Nephron progenitor cell (in vitro differentiated cells): ENCODE measurements at places on chromosomes 12 and 14.

DNA sequence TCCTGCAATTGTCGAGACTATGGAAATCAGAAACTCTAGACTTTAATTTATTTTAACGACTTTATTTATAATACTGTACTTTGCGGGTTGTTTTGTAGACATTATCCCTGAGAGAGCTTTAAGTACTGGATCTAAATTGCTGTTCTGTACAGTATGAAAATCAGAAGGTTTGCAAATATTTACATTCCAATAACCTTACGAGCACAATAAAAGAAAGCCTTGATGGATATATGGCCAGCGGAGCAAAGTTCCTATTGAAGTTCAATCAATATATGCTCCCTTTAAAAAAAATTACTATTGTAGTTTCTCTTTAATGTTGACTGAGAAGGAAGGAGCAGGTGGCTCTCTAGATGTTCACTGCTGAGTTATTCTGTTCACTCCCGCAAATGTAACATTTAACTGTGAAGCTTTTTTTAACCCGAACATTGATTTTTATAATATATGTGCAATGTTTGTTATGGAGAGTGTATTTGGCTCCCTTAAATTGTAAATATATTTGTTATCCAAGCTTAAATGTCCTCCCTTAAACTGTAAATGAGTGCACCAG, 235.3 kb downstream of the PLCZ1 start:
- DNase-seq = no peak

DNA sequence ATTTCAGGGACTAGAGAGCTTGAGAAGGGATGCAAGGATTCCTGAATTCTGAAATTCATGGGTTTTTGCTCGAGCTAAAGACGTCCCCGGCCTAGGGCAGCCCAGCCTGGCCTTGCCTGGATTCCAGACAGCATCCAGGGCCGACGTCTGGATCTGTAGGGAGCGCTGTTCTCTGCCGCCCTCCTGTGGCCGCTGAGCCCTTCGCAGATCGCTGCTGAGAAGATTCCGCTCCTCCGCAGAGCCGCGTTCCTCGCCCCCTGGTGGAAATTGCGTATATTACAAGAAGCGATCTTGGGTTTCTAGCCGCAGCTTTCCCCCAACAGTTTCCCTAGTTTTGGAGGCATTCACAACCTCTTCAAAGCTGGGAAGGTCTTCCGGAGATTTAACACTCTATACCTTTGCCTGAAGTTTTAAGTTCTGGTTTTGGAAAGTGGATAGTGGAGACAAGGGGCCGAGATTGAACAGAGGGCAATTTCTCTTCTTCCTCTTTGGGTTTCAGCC, 5.1 kb downstream of the CISTR start:
- peak; percentile 97 for DNase-seq

GRCh38 chr12:132317233-132317938, 12.0 kb downstream of the GALNT9 start:
- no peak for DNase-seq

DNA sequence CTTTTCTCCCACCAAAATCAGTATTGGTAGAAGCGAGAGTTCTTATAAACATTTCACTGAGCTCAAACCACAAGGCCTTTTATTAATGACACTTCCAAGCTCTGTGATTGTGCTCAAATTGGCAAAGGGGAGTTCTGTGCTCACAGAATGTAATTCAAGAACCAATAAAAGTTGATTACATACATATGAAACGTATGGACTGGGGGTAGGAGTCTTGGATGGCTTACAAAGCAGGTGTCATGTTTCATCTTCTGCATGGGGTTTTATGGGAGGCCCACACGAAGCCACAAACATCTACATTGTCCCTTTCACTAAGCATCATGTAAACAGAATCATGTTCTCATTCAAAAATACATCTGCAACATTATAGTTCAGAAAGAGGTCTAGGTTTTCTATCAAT, 828.3 kb downstream of the VRK1 start:
- no peak for DNase-seq

- no peak for DNase-seq
These were observed 230.5 kb downstream of the AKAP6 start for GRCh38 chr14:32559590-32559989.

DNA sequence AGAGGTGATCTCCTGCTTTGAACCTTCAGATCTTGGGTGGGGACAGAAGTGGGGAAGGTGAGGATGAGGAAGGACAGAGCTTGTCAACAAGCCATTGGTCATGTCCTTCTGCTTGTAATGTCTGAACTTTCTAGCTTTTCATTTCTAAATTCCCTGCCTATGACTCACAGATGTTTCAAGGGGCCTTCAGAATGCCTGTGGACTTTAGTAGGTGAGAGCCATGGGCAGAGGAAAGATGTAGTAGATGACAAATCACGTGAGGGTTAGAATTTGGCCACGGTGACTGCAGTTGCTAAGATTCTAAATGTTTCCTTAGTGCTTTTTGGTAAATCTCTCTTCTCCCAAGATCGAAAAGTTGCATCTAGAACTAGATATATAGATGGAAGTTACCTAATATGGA, 18.7 kb upstream of the CREBL2 start:
- DNase-seq = no peak

GRCh38 chr14:56811593-56812363, 1.5 kb upstream of the OTX2 start:
- peak; percentile 35 for DNase-seq

DNA sequence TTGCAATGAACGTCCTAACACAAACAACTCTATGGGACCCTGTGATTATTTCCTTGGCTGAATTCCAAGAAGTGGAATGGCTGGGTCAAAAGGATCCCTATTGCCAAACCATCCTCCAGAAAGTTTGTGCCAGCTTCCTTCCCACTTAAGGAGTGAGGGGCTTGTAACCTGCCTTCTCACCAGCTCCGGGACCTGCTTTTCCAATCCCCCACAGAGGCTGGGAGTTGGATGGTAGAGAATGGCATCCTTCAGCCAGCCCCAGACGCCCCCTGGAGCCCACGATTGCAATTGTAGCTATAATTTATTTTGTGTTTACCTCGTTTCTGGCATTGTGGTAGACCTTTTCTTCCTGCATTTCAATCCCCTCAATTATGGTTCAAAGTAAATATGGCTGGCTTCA, 9.7 kb upstream of the ZDHHC22 start:
- DNase-seq = peak; percentile 63

DNA sequence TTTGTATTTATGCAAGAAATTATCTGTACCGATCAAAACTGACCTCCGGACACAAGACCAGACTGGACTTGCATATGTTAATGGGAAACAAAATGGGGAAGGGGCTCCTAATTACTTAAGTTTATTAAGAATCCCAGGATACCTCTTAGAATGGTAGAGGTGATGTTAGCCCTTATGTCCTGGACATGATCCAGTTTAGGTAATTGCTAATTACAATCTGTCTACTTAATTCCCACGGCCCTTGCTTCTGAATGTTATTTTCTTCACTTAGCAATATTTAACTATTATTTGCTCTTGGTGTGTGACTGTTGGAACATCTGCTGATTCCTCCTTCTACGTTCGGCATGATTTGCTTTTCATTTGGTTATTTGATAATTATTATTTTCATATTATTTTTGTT, 644.0 kb downstream of the DIO2 start:
- DNase-seq = no peak

- no peak for DNase-seq
These were observed 14.7 kb downstream of the GPR68 start for GRCh38 chr14:91229743-91230200.

- DNase-seq = no peak
These were observed 54.0 kb downstream of the CLIP1 start for GRCh38 chr12:122368361-122369073.

DNA sequence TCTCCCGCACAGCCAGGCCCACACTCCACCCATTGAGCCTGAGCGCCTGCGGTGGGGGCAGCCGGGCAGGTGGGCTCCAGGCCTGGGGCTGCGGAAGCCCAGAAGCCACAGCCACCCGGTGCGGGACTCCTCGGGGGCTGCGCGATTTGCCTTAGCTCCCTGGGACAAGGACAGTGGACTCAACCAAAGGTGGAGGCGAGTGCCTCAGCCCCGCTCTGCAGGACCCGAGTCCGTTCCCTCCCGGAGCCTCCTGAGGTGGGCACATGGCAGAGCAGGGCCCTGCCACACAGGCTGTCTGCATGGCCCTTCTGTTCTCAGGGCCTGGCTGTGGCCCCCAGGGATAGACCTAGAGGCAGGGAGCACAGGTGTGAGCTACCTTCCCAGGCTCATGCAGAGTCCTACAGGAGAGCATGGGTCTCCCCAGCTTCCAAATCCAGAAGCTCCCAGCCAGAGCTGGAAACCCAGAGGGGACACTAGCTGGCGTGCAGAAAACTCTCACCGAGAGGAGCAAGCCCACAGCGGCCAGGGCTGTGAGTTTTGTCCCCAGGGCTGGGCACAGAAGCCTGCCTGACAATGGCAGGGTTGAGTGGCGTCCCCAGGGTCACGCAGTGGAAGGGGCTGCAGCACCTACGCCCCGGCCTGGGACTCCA, 22.2 kb upstream of the LRTM2 start:
- no peak for DNase-seq

DNA sequence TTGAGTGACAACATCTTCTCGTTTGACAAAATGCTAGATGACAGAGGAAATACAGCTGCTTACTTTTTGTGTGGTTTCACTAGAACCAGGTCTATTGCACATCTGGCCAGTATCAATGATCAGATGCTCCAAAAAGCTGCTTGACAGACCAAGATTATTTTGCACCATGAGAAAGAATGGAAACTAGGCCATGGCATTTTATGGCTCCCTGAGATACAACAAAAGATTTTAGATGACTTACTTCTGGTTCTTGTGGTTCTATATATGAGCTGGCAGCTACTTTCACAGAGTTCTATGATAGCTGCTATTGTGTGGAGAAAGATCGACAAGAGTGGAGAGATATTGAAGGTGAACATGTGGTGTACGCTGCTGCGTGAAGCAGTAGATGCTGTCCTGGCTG, 25.9 kb upstream of the PPFIBP1 start:
- no peak for DNase-seq

- DNase-seq = no peak
These were observed 112.1 kb downstream of the PHETA1 start for GRCh38 chr12:111256629-111257434.

- DNase-seq = no peak
These were observed 48.8 kb downstream of the STXBP6 start for GRCh38 chr14:25001156-25001555.

GRCh38 chr12:121388421-121388981, 11.4 kb upstream of the RNF34 start:
- DNase-seq = no peak

GRCh38 chr14:51821822-51822221, 38.6 kb upstream of the GNG2 start:
- no peak for DNase-seq

DNA sequence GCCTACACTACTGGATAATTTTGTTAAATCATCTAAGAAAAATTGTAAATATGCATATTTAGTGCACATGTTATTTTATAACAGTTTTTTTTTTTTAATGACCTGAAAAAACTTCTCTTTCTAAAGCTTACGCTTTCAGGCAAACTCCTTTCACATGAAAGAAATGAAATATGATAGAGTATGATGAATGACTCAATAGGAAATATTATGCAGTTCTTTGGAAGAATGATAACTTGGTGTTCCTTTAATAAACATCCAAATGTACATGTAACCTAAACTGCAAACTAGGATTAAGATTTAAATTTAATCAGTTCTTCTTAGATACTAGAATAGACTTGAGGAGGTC, 136.6 kb downstream of the FGD4 start:
- DNase-seq = no peak

GRCh38 chr12:10194160-10194670, 15.4 kb downstream of the TMEM52B start:
- DNase-seq = no peak

GRCh38 chr12:38744041-38744440, 161.3 kb downstream of the CPNE8 start:
- no peak for DNase-seq
